Activated T-cell treated with anti-CD3 and anti-CD28 coated beads for 48 hours (primary cell): ENCODE measurements at places on chromosomes 1 and 21.

- DNase-seq, result no peak
These were observed 12.8 kb upstream of the CAMK1G start for GRCh38 chr1:209570743-209571142.

DNA sequence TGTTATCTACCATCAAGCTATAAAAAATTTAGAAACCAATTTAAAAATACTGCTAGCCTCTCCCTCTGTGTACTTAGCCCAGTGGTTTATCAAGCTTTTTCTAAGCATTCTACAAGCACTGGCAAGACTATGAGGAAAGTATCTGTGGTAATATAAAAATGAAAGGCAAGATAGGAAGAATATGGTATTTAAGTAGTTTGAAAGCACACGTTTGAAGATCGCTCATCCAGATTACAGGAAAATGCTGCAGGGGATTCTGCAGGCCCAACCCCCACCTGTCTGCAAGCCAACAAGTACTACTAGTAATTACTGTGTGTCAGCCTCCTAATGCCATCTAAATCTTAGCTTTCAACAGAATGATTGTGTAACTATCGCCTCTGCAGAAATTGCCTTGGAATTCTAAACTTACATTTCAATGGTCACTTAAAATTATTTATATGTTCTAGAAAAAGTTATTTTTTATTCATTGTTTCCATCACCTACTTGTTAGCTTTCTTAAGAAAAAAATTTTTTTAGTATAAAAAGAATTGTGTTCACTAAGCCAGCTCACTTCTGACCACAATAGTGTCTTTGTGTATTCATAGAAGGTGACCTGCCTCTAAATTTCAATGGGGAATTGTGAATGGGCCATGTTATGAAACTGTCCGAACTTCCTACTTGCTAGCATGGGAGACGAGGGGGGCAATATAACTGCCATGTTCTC lies 8.5 kb downstream of the ERRFI1 start:
- DNase-seq, result no peak

DNA sequence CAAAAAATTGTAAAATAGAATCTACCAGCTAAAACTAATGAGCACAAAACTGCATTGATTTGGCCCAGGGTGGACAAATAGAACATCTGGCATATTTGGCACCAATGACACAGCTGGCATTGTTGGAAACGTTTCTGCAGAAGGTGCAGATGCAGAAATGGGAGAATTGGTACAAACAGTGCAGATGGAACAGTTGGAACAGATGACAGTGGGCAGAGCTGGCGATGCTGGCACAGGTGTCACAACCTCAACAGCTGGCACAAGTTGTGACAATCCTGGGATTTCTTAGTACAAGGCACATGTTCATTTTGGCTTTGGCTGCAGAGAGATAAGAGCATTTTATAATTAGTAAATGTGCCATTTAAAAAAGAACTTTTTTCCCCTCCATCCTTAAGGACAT lies 91.1 kb upstream of the ZBTB18 start:
- no peak for DNase-seq

GRCh38 chr21:25508364-25508763 lies 98.9 kb downstream of the MRPL39 start:
- no peak for DNase-seq

DNA sequence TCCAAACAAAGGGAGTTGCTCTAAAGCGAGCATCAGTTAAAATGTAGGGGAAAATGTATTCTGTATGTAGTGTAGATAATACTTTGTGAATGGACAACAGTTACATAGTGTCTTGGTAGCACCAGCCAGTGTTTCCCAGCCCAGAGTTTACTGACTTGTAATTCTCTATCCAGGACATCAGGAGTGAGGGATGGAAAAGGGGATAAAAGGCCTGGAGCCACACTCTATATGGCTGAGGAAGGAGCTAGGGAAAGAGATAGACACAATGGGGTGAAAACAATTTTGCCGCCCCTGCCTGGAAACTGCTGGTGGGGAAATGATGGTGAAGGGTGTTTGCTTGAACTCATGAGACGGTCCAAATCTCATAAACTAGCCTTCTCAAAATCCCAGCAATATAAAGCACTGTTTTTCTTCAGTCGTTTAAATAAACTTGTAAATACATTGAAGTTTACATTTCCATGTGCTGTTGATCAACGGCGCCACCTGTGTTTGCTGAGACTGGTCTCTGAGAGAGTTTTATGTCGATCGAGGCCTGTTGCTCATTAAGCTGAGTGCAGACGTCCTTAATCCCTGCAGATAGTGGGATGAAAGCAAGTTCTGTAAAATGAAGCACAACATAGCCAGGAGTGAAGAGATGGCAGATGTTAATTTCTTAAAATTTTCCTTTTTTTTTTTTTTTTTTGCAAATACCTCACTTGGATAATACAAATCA lies 27.9 kb upstream of the AGO1 start:
- DNase-seq, result no peak

- DNase-seq, result no peak
These were observed 297.0 kb upstream of the SNX7 start for GRCh38 chr1:98364544-98364943.

DNA sequence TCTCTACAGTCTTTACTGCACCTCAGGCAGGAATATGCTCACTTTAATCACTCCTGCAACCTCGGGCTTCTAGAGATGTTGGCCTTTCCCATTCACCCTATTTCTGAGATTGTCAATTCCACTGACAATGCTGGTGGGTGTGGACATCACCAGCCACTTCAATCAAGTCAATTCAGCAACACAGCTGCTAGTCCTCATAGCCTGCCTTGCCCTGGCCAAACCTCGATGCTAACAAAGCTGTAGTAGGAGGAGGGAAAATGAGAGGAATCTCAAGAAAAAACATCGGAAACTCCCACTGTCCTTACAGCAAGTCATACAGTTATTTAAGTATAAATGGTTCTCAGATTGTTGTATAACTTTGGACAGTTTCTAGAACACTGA lies 155.0 kb downstream of the KCNH1 start:
- no peak for DNase-seq

DNA sequence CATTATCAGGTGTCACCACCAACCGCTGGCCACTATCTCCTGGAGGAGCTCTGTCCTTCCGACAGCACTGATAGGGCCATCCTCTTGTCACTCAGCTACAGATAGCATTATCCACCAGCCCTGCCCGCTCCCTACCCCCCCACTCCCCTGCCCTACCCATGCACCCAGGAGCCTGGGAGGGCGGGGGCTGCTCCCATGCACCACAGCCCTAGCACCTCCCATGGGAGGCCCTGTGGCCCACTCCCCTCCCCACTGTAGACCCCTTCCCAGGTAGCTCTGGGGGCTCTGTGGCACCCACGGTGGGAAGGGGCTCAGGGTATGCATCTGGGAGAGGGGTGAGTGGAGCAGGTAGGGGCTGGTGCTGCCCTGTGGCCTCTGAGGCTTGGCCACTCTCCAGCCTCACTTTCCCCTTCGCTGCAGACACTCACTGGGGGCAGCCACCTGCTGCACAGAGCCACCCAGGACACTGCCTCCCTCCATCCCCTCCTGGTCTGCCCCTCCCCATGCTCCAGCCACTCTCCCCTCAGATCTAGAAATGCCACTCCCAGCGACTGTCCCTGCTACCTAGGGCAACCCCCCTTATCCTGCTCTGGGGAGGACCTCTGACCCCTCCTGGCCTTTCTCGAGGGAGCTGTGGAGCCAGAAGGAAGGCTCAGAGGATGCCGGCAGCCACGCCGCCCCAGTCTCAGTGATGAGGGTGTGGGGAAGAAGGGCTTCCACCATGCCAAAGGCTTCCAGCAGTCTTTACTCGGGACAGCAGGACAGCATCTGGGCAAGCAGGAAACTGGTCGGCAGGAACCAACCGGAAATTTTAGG lies 58.5 kb downstream of the WNT9A start:
- no peak for DNase-seq

DNA sequence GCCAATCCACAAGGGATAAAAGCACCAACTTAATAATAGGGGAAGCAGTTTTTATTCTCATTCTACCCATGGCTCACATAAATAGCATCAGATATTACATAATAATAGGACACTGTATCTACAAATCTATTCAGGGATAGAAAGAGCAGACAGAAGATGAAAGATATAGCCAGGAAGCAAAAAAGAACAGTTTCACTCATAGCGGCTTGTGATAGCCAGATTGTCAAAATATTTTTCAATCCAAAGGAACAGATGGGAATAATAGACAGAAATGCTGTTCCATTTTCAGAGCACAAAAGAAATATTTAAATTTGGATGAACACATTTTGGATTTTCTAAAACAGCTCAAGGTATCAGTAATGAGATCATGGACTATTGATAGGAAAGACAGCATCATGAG lies 232.5 kb upstream of the GREM2 start:
- no peak for DNase-seq

- DNase-seq, result no peak
These were observed 6.2 kb upstream of the MARK1 start for GRCh38 chr1:220521778-220522177.

- no peak for DNase-seq
These were observed 9.6 kb upstream of the DUSP12 start for GRCh38 chr1:161739865-161740566.

GRCh38 chr1:37084013-37084412 lies 49.7 kb upstream of the GRIK3 start:
- DNase-seq, result no peak

DNA sequence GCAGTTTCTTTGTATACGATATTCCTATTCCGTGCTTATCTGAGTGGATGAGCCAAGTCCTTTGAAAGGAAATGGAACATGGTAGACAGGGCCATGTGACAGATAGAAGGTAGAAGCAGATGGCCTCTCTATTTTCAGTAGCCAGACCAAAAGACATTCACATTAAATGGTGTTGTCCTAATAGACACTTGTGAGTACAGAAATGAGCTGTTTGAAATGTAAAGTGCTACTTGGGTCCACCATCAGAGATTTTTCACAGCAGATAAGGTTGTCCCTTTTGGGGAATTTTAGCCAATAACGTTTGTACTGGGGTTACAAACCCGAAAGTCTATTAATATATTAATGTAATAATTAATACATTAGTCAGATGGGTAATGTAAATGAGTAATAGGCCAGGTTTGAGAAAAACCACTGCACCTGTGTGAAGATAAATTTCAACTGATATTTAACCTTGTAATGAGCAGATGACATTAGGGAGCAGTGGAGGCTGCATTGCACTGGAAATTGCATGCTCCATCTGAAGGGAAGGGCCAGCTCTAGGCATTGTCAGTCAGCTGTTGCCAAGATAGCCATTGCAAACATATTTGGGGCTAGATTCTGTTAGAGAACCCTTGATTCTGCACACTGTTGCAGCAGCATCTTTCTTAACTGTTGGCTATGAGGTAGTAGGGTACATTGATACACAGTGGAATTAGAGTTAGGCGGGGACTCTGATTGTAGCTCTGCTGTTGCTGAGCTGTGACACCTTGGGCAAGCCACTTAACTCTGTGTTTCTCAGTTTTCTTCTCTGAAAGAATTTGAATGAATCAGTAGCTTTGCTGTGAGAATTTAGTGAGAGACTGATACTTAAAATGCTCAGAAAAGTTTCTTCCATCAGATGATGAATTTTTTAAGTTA lies 43.8 kb downstream of the FGGY start:
- no peak for DNase-seq
